Stimulated activated CD4-positive, alpha-beta T cell treated with anti-CD3 and anti-CD28 coated beads, Interleukin-4, amount 100 ng/mL, for 4 hours (primary cell): ENCODE measurements at places on chromosomes 2 and 18.
A peak's percentile ranks its signal among the peaks of the same experiment; 100 is the strongest.

- DNase-seq = peak; percentile 59
These were observed 33.2 kb upstream of the FOSL2 start for GRCh38 chr2:28359222-28360057.

- peak; percentile 53 for DNase-seq
These were observed 15.9 kb upstream of the C1QL2 start for GRCh38 chr2:119174216-119174992.

GRCh38 chr2:133483181-133483580, 85.1 kb downstream of the NCKAP5 start:
- no peak for DNase-seq

GRCh38 chr2:74817304-74817675, 16.6 kb upstream of the HK2 start:
- DNase-seq = no peak

DNA sequence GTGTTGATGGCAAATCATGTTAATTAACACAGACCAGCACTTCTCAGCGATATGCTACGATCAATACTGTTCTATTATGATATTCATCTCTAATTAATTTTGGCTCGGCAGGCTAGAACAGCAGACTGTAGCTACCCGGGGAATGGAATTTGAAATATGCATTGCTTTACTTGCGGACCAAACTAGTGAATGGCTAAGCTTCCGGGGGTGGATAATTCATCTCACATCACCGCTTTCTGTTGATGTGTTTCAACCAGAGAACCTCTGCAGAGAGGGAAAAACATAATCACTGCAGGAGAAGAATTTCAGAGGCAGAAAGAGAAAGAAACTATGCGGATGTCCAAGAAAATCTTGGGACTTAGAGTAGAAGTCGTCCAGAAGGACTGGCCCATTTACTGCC, 490.9 kb downstream of the STK39 start:
- DNase-seq = no peak

GRCh38 chr18:10536280-10536679, 10.5 kb downstream of the NAPG start:
- DNase-seq = no peak

- DNase-seq = no peak
These were observed 190.4 kb downstream of the NCK2 start for GRCh38 chr2:105935063-105935462.

- no peak for DNase-seq
These were observed 119.4 kb downstream of the GREB1L start for GRCh38 chr18:21361307-21361880.

GRCh38 chr2:227774011-227774624, 28.4 kb downstream of the SCYGR8 start:
- no peak for DNase-seq

DNA sequence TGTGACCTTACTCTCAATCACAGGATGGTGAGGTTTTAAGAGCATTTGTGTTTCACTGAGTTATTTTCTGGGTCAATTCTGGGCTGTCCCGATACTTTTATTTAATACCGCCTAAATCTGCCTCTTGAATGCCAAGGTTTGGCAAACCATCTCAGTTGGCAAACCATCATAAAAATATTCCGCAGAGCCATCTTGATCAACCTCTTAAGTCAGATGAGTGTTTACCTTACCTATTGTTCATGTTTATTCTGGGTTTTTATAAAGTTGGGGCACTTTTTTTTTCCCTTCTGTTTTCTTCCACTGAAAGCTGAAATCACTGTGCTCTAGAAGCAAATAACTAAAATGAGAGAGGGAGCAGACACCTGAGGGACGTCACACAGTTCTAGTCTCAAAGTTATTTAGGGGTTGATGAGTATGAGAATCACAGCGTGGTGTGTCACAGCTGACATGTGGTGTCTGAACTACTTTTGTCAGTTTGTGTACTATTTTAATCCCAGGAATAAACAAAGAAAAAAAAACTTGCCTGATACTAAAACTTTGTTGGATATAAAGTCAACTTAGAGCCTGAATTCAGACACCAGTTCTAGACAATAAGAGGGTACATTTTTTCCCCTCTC, 48.6 kb downstream of the ETAA1 start:
- no peak for DNase-seq
